ENCODE measurements at places on chromosomes 16 and 17. TPM values are rescaled to one million over a fixed set of nuclear protein-coding genes. Genes with fewer than 3 reads are reported as not detected.

GRCh38 chr17:75124819-75125162, 6.8 kb downstream of the NT5C start:
- peaks cover 23% of the 10 kb centered on the region for H3K4me1 ChIP-seq
- no peak for DNase-seq
- no peaks in the 10 kb centered on the region for H3K27me3 ChIP-seq
- peaks cover 12% of the 10 kb centered on the region for H3K36me3 ChIP-seq

KRTAP9-2 gene
- total RNA-seq = not detected

GRCh38 chr17:38676706-38677504, 2.1 kb upstream of the EPOP start:
- H3K27me3 ChIP-seq = peaks cover 10% of the 10 kb centered on the region
- H3K4me3 ChIP-seq = no peak overlapping the region
- peak; percentile 81 for DNase-seq
- peaks cover 31% of the 10 kb centered on the region for H3K4me1 ChIP-seq

PRAC2 gene
- total RNA-seq = not detected

GRCh38 chr17:40346765-40347158, 17.8 kb downstream of the GJD3 start:
- no peak for DNase-seq
- peaks cover 58% of the 10 kb centered on the region for H3K4me1 ChIP-seq
- H3K4me3 ChIP-seq = no peak overlapping the region
- H3K27me3 ChIP-seq = no peaks in the 10 kb centered on the region
- peaks cover 15% of the 10 kb centered on the region for H3K36me3 ChIP-seq
- peak overlapping the region; percentile 25 for H3K27ac ChIP-seq

DNA sequence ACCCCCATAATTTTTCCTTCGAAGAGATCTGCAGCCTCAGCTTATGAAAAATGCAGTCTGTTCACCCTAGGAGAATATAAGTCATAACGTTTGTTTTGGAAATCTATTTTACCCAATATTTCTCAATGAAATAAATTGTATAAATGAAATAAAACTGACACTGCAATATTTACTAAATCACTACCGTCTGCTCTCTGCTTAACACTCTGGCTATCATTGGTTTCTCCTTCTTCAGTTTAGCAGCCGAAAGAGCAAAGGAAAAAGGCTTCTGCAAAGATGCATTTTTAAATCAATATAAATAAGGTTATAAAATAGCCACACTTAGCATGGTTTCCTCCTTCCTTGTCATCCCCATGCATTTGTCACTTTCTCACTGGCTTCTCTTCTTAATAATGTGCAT, 148.2 kb downstream of the SNX11 start:
- no peak for DNase-seq
- no peak overlapping the region for H3K4me3 ChIP-seq
- H3K36me3 ChIP-seq = peaks cover 3% of the 10 kb centered on the region

SYT17 gene
- not detected for total RNA-seq

DNA sequence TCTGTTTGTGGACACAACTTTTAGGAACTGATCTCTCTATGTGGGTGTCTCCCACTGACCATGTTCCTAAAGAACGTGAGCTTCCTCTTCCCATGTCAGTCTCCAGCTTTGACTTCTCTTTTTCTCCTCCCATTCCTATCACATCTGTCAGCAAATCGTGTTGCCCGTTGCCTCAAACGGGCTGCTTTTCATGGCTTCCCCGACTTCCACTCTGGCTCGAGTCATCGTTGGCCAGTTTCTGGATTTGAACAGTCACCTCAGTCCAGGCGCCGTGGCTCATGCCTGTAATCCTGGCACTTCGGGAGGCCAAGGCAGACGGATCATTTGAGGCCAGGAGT, 5.4 kb downstream of the ABCC1 start:
- peak overlapping the region; percentile 54 for H3K27ac ChIP-seq
- no peak for DNase-seq
- peaks cover 67% of the 10 kb centered on the region for H3K36me3 ChIP-seq
- no peak overlapping the region for H3K4me3 ChIP-seq
- H3K27me3 ChIP-seq = no peaks in the 10 kb centered on the region

- H3K27ac ChIP-seq = no peak overlapping the region
- no peaks in the 10 kb centered on the region for H3K27me3 ChIP-seq
- H3K4me1 ChIP-seq = peaks cover 40% of the 10 kb centered on the region
- no peaks in the 10 kb centered on the region for H3K36me3 ChIP-seq
- no peak for DNase-seq
Measured at GRCh38 chr16:48619979-48620378, 10.0 kb upstream of the N4BP1 start.

DNA sequence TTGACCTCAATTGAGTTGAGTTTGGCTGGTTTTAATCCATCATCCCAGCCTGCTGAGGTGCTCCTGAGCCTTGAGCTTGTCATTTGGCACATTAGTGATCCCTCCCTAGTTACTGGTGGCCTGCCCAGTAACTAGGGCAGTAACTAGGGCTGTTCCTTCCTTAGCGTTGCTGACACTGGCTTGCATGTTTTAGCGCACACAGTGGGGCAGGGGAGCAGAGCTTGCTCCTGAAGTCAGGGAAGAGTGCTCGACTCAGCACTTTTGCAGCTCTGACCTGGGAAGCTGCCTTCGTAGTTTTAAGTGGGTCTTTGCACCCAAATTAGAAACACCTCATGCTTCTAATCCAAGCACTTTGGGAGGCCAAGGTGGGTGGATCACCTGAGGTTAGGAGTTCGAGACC, 15.7 kb downstream of the CCDC42 start:
- H3K4me3 ChIP-seq = no peak overlapping the region
- no peaks in the 10 kb centered on the region for H3K4me1 ChIP-seq
- peaks cover 3% of the 10 kb centered on the region for H3K27me3 ChIP-seq
- no peak overlapping the region for H3K27ac ChIP-seq

All from activated naive CD8-positive, alpha-beta T cell treated with anti-CD3 and anti-CD28 coated beads for 36 hours (primary cell).